CD4-positive, alpha-beta T cell treated with Interleukin-21 for 1 hour (primary cell): ENCODE measurements at places on chromosomes 1 and 21.
A peak's percentile ranks its signal among the peaks of the same experiment; 100 is the strongest.

GRCh38 chr1:191517826-191518225 is 640.4 kb upstream of the RGS18 start:
- no peak for DNase-seq

DNA sequence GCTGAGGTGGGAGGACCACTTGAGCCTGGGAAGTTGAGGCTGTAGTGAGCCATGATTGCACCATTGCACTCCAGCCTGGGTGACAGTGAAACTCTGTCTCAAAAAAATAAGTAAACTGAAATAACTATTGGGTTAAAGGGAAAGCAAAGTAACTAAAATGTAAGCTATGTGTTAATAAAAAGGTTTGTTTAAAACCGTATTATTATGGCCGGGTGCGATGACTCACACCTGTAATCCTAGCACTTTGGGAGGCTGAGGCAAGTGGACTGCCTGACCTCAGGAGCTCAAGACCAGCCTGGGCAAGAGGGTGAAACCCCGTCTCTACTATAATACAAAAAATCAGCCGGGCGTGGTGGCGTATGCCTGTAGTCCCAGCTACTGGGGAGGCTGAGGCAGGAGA is 27.0 kb downstream of the NVL start:
- DNase-seq = no peak

- DNase-seq = no peak
Measured at GRCh38 chr1:187509091-187509490, 680.3 kb downstream of the PLA2G4A start.

DNA sequence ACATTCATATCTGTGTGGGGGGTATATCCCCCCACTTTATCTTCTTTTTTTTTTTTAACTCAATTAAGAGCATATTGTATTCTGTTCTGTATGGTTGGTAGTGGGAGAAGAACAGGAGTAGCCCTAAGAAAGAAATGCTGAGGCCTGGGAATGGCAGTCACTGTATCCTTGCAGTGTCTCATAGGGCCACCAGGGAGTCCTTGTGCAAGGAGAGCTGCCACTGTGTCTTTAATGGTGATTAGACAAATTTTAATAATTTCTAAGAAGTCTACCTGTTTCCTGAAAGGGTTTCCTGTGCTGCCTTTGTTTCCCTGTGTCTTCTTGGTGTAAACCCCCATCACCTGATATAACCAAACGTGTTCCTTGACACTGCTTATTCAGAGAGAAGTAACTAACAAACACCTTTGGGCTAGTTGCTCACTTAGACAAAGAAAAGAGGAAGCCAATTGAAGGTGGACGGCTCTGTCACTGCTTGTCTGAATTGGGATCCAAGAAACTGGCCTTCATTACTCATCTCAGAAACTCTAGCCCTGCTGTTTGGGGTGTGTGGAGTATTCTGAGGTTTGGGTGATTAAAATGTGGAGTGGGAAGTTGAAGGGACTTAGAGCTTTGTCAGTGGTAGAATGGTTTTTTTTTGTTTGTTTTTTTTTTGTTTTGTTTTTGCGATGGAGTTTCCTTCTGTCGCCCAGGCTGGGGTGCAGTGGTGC is 15.2 kb downstream of the GIPC2 start:
- no peak for DNase-seq

DNA sequence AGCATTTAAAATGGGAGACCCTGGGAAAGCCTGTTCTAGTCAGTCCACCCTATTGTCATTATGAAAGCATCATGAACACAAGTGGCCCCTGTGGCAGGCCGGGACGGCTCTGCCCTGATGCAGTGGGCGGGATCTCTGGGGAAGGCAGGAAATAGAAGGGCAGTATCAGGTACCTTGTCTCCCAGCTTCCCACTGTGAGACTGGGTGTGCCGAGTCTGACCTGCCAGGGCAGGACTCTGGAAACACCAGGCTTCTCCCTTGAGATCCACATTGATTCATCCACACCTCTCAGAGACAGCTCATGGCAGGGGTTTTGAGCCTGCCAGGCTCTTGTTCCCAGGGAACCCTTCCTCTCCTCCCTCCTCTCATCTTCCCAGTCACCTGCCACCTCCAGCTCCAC is 24.5 kb upstream of the GNPAT start:
- no peak for DNase-seq

DNA sequence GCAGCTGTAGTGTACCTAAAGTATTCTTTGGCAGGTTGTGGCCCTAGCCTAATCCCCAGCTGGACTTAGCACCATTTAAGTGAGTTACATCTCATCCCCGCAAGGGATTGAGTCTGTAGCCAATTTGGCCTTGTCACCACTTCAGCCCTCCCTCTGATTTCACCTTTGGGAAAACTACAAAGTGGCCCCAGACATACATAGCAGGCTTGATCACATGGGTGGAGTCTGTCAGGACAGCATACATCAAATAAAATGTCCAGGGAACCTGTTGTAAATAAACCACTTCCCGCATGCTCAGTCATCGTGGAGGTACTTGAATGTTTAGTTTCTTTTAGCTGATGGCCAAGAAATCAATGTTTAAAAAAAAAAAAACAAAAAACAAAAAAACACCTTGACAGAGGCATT is 142.5 kb downstream of the DHRS3 start:
- peak; percentile 13 for DNase-seq

GRCh38 chr1:66681686-66682085 is 70.6 kb upstream of the DYNLT5 start:
- no peak for DNase-seq

GRCh38 chr1:7680207-7680954 is 90.7 kb upstream of the VAMP3 start:
- peak; percentile 56 for DNase-seq

DNA sequence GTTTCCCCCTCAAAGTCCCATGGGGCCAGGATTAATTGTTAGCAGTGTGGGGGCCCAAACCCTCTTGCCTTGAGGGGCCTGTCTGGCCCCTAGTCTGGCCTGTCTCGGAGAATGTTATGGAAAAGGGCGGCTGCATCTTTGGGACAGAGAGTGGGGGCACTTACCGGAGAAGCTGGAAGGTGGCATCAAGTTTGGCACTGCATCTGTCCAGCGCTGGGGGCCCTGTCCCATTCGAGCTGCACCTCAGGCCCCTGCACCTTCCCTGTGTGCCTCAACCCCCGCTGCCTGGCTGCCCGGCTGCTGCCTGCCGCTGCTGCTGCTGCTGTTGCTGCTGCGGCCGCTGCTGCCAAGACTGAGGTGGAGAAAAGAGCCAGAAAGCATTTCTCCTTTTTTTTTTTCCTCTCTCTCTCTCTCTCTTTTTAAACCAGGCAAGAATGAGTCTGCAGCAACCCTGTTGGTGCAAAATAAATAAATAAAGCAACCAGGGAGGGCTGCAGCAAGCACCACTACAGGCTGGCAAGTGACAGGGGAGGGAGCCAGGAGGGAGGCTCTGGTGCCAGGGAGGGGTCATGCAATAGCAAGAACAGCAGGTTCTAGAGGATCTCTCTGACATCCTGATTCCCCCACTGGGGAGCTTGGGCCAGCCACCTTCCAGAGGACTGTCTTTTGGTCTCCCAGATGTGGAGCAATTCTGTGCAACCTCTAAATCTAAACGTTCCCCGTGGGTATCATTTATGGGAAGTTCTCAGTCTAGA is at the start of gene LINGO4:
Gene LINGO4 (minus strand): TSS at position 354 of the 755 bp plus-strand sequence. CDS start 2,715 bp downstream, outside the sequence.
- no peak for DNase-seq

GRCh38 chr1:61583703-61584102 is 141.2 kb downstream of the TM2D1 start:
- no peak for DNase-seq

GRCh38 chr1:218436346-218436745 is 91.2 kb downstream of the TGFB2 start:
- no peak for DNase-seq

DNA sequence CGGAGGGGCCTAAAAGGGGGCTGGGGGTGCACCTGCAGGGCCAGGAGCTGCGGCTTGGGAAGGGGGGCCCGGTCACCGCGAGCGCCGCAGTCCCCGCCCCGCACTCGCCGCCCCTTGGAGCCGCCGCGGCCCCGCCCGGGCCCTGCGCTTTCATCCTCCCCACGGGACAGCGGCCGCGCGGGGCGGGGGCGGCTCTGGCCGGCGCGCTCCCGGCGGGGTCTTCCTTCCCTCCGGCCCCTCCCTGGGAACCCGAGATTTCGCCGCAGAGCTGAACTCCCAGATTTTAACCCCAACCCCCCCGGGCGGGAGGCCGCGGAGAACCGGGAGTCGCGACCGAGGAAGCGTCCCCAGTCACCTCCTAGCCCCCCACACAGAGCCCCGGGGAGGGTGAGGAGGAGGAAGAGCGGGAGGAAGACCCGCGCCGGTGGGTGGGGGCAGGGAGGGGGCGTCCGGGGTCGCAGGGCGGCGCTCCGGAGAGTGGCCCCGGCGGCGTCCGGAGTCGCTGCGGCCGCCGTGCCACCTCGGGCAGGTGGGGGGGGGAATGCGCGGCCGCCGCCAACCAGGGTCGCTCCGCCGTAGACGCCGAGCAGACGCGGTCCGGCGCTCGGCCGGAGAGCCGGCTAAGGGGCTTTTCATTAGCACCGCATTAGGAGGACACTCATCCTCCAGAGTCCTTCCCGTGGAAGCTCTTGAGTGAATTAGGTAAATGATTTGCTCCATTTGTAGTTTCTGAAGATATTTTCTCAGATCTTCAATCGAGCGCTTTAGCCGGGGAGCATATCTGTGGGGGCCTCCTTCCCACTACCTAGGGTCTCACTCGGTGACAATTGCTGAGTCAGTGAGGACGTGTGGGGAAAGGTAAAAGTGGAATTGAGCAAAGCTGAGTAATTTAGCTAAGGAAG is 31.6 kb upstream of the NFIA start:
- no peak for DNase-seq

GRCh38 chr1:161497961-161498360 is 7.3 kb upstream of the FCGR2A start:
- DNase-seq = no peak

DNA sequence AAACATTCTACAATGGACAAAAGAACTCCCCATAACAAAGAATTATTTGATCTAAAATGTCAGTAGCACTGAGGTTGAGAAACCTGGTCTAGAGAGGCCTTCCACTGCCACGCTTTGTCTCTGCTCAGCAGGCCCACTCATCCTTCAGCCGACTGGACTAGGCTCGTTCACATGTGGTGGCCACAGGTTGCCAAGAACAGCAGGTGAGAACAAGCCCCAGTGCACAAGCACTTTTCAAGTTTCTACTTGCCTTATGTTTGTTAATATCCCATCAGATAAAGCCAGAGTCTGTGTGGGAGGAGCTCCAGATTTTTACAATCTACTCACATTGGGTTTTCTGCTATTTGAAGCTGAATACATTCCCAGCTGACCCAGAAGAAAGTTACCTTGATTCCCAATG is 9.1 kb upstream of the EFHD2 start:
- DNase-seq = no peak
